ENCODE measurements at places on chromosomes 6 and 20.

DNA sequence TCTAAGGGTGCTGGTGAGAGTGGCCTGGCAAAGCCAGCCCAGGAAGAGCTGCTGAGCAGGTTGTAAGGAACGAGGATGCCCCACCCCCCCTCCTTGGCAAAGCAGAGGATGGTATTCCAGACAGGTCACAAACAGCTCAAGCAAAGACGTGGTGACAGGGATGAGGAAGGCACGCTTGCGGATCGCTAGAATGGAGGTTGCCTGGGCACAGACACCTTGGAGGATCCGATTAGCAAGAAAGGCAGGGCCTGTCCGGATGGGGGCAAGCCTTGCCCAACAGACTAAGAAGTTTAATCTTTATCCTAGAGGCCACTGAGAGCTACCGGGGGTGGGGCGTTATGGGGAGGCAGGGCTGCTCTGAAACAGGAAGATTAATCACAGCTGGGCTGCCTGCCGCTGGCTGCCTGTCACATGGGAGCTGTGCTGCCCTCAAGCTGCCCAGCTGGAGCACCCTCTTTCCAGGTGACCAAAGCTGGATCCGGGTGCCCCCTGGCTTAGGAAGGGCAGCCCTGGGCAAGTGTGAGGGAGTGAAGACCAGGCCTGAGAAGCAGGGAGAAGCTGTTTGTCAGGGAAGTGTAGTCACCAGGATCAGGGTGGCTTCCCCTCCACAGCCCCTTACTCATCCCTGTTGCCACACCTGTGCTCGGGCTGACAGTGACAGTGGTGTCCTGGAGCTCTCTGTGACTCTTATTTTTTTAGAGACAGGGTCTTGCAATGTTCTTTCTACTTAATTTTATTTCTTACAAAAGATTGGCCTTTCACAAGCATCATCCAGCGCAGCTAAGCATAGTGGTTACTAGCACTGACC, 9.1 kb upstream of the MAPK13 start:
- DNase-seq = no peak

- DNase-seq = no peak
Measured at GRCh38 chr6:8170245-8170644, 67.9 kb upstream of the EEF1E1 start.

GRCh38 chr20:53872561-53873229, 197.7 kb downstream of the BCAS1 start:
- no peak for DNase-seq

DNA sequence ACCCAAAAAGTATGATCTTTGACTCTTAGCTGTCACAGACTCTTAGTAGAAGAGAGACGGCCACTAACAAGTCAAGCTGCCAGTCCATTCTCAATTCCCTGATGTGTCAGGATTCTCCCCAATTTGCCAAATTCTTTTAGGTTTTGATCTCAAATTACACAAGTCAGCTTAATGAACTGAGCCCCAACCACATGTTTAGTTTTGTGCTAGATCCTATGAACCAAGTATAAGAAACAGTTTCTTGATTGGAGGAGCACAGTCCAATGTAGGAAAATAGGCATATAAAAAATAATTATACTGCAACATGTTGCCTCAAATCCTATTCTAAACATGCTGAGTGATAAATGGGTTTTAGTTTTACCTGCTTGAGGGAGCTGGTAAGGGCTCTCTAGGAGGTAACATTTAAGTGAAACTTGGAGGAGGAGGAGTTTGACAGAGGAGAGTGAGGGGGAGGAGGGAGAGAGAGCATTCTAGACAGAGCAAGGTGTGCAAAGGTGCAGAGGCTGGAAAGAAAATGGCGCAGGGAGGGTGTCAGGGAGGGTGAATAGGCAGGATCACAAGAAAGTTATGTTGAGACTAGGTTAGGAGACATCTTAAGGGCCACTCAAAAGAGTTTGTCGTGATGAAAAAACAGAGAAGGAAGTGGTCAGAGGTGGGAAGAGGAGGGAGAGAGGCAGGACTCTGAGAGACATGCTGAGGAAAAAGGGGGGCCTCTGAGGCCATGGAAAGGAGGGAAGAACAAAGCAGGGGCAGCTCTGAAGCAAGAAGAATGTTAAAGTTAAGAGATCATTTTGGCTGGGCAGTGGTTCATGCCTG, 22.8 kb upstream of the FAM83C start:
- no peak for DNase-seq

- no peak for DNase-seq
Measured at GRCh38 chr6:145559836-145560235, 175.5 kb downstream of the EPM2A start.

- DNase-seq = no peak
Measured at GRCh38 chr6:35581633-35582032, 68.9 kb upstream of the TULP1 start.

DNA sequence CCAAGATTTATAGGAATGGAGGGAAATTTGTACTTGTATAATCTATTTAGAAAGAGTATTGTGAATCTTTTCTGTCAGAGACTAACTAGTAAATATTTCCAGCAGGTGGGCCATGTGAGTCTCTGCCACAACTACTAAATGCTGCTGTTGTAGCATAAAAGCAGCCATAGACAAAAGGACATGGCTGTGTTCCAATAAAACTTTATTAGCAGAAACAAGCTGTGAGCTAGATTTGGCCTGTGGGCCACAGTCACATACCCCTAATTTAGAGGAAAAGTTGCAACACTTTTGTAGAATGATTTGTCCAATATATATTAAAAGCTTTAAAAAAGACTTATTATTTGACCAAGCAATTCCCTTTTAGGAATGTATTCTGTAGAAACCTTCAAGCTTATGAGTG, 207.2 kb downstream of the LMBRD1 start:
- no peak for DNase-seq

- DNase-seq = no peak
Measured at GRCh38 chr20:40628877-40629276, 60.2 kb downstream of the MAFB start.
